ENCODE measurements at places on chromosomes 12 and 14.

DNA sequence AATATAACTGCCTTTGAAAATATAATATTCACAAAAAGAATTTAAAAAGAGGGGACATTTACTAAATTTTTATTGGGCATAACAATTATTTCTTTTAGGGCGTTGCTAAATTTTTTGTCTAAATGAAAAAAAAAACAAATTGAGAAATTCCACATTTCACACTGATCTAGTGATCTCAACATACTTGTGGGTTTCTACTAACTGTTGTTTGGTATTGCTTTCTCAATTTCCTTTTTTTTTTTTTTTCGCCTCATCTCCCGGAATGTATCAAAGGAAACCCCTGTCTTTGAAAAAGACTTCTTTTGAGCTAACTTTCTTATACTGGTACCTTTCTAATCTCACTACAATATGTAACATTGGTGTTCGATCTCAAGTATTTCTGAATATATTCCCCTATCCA is at the start of gene CLEC4D:
TSS of gene CLEC4D (plus strand) at position 248 of the 400 bp plus-strand sequence. CDS start 230 bp downstream, outside the sequence.
- no peak within 1 kb of the TSS for H3K27ac ChIP-seq
- H3K4me1 ChIP-seq, result peaks cover 2% of the 10 kb centered on the region
- no peaks in the 10 kb centered on the region for H3K36me3 ChIP-seq
- no peak within 1 kb of the TSS for H3K4me3 ChIP-seq
- peaks cover 54% of the 10 kb centered on the region for H3K27me3 ChIP-seq
- DNase-seq, result no peak

DNA sequence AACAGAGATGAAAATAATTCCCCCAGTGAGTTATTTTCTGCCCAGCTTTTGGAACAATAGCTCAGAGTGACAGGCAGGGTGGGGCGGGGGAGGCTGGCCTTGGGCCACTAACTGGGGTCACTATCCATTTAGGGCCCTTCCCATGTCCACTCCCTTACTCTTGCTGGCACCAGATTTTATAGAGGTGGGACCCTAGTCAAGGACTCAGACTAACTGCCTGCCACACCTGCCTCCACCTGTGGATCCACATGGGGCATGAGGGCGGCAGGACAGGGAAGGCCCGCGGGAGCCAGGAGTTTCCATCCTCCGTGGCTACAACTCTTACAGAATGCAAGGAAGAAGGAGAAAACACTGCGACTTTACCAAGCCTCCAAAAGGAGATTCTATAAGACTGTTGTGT is 10.1 kb downstream of the VDR start:
- peaks cover 17% of the 10 kb centered on the region for H3K27me3 ChIP-seq
- no peak overlapping the region for H3K4me3 ChIP-seq
- no peaks in the 10 kb centered on the region for H3K4me1 ChIP-seq
- no peak overlapping the region for H3K27ac ChIP-seq

GRCh38 chr12:8948701-8949341 is 624 bp downstream of the M6PR start:
- no peaks in the 10 kb centered on the region for H3K27me3 ChIP-seq
- peak overlapping the region; percentile 92 for H3K4me3 ChIP-seq
- peaks cover 37% of the 10 kb centered on the region for H3K36me3 ChIP-seq
- H3K27ac ChIP-seq, result peak overlapping the region; percentile 99

GRCh38 chr14:47277703-47278102 is 397.7 kb downstream of the MDGA2 start:
- no peaks in the 10 kb centered on the region for H3K36me3 ChIP-seq
- no peaks in the 10 kb centered on the region for H3K4me1 ChIP-seq
- no peak overlapping the region for H3K27ac ChIP-seq

GRCh38 chr14:95906591-95906990 is 30.0 kb downstream of the TUNAR start:
- no peak for DNase-seq
- H3K36me3 ChIP-seq, result no peaks in the 10 kb centered on the region
- no peak overlapping the region for H3K4me3 ChIP-seq
- no peaks in the 10 kb centered on the region for H3K4me1 ChIP-seq
- H3K27ac ChIP-seq, result no peak overlapping the region
- peaks cover 13% of the 10 kb centered on the region for H3K27me3 ChIP-seq

- no peaks in the 10 kb centered on the region for H3K4me1 ChIP-seq
- no peak for DNase-seq
- no peak overlapping the region for H3K4me3 ChIP-seq
- no peaks in the 10 kb centered on the region for H3K36me3 ChIP-seq
- no peak overlapping the region for H3K27ac ChIP-seq
Observed at GRCh38 chr12:80033448-80033847, 65.9 kb upstream of the OTOGL start.

DNA sequence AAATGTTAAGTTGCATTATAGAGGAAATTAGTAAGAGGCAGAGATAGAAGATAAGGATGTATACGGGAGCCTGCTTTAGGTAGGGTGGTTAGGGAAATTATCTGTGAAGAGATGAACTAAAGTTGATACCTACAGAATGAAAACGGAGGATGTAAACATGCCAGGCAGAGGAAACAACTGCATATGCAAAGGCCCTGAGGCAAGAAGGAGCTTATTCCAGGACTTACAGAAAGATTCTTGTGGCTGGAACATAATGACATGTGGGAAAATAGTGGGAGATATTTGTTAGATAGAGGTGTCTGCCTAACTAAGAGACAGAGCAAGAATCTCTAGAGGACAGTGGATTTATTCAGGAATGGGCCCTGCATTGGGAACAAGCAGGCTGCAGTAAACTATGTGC is 16.2 kb upstream of the SERPINA1 start:
- no peaks in the 10 kb centered on the region for H3K36me3 ChIP-seq
- no peak overlapping the region for H3K4me3 ChIP-seq
- H3K27ac ChIP-seq, result no peak overlapping the region

DNA sequence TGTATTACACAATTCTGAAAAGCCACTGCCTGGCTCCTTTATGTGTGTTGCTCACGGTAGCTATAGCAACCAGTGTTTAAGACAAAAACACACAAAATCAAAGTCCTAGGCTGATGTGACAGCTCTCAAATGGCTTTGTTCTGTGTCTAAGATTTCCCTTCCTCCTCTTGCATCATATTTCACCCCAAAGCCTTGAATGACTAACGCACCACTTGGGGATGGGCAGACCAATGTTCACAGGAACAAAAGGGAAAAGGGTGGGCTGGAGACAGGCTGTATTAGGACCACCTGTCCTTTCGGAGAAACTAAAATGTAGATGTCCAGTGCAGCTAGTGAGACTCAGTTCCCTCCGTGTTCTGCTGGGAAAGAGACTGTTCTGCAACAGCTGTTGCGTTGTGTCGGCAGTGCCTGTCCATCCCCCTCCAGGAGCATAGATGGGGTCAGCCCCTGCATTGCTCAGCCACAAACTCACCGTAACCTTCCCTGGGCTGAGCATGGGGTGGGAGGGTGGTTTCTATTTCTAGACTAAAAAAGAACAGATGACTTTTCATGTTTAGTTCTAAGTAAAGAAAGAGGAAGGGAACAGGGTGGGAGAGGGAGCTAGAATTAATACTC is 26.8 kb upstream of the DAAM1 start:
- peaks cover 41% of the 10 kb centered on the region for H3K27me3 ChIP-seq
- H3K27ac ChIP-seq, result no peak overlapping the region
- H3K36me3 ChIP-seq, result no peaks in the 10 kb centered on the region

Data from effector memory CD8-positive, alpha-beta T cell (primary cell).